ENCODE measurements at places on chromosomes 6 and 20.

DNA sequence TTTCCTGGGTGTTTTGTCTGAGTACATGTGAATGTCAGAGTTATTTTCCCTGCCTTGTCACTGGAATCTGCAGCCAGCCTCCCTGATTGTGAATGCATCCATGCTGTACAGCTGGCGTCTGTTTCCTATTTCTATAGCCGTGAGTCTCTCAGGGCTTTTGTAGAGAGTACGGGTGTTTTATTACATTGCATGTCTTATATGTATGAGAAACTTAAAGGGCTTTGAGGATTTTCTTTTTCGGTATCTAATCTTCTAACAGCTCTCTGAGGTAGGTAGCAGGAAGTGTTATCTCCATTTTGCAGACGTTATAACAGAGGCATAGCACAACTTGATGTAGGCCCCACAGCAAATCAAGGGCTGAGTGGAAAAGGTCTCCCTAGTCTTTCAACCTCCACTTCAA, 272.9 kb downstream of the PRL start:
- DNase-seq, result no peak

GRCh38 chr6:139425780-139426179, 51.3 kb upstream of the CITED2 start:
- no peak for DNase-seq

- DNase-seq, result no peak
Observed at GRCh38 chr6:128233531-128233930, 286.9 kb downstream of the PTPRK start.

DNA sequence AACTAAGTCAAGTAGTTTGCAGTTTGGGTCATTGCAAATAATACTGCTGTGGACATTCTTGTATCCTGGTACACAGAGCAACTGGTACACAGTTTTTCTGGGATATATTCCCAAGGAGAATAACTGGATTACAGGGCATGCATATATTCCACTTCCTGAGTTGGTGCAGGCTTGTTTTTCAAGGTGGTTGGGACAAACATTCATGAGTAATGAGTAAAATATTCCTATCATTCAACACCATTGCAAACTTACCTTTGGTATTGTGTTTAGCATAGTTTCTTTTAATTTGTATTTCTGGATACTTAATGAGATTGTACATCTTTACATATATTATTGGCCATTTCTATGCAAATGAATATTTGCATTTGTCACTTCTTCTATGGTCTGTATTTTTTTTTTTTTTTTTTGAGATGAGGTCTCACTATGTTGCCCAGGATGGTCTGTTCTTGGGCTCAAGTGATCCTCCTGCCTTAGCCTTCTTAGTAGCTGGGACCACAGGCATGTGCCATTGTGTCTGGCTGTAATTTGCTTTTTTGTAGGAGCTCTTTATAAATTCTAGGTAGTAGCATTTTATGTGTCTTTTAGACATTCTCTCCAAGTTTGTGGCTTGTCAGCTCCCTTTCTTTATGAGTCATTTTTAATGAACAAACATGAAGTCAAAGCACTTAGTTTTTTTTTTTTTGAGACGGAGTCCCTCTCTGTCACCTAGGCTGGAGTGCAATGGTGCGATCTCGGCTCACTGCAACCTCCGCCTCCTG, 158.7 kb downstream of the SOX4 start:
- no peak for DNase-seq

- no peak for DNase-seq
Observed at GRCh38 chr6:6148192-6148815, 141.6 kb upstream of the NRN1 start.

GRCh38 chr20:62134735-62135231, 8.4 kb downstream of the PSMA7 start:
- no peak for DNase-seq

DNA sequence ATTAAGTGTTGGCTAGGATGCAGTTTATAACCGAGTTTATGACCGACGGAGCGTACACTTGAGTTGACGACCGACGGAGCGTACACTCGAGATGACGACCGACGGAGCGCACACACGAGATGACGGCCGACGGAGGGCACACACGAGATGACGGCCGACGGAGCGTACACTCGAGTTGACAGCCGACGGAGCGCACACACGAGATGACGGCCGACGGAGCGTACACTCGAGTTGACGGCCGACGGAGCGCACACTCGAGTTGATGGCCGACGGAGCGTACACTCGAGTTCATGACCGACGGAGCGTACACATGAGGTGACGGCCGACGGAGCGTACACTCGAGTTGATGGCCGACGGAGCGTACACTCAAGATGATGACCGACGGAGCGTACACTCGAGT, 119.8 kb downstream of the HUS1B start:
- no peak for DNase-seq

DNA sequence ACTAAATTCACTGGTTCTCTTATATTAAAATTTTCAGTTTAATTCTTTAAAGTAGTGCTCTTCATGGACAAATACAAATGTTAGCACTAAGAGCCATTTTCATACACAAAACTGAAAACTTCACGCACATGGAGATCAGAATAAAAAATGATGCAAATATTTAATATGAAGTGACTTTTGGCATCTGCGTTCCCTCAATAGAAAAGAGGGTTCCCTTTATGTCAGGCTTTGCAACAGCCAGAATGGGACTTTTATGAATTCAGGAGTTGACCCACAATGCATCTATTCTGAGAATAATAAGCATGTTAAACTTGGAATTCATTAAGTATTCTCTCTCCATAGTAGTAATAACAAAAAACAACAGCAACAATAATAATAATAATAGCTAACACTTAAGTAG, 125.8 kb downstream of the INSM1 start:
- no peak for DNase-seq

DNA sequence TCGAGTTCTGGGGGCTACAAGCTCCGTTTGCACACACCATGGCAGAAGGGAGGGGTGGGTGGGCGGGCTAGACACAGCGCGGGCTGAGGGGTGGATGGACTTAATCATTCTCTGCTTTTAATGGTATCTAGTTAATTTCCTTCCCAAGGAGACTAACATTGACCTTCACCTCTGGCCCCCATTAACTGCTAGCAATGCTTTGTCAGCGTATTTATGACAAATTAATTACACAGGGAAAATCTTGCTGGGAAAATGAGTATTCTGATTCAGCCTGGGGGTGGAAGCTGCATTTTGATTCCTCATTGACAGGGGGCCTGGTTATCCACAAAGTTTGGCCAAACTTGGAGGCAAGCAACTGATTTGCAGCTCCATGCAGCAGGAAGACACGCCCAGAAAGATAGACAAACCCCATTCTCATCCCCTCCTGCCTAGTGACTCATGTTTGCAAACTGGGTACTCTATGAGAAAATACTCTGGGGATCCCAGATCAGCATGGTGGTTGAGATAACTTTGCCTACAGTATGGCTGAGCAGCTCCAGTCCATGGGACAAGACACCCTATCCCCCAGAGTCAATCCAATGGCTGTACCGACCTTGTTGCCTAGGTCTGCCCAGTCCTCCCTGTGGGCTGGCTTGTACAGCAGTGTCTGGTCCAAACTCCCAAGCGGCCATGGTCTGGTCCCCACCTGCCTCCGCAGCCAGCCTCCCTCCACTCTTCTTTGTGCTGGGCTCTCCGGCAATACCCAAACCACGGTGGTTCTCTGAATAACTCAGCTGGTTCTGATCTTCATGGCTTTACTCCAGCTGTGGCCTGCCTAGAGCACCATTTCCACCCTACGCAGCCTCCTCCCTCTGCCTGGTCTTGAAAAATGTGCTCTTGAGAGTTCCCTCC, 19.7 kb downstream of the ZBP1 start:
- no peak for DNase-seq

DNA sequence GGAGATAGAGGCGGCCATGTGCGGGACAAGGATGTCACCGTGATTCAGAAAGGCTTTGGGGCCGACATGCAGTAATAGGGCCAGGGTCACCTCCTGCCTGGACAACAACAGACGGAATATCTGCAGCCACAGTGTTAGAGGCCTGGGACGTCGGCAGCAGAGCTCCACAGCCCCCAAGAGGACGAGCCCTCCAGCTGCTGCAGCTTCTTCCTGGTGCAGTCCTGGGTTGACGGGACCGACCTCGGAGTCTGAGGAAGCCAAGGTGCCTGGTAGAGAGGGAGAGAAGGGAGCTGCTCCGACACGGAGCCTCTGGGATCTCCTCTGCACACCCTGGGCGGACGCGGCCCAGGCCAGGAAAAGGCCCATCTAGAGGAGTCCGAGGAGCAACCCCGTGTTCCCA, 23.2 kb upstream of the CHRNA4 start:
- DNase-seq, result no peak

GRCh38 chr6:96687121-96687520, 124.2 kb downstream of the FHL5 start:
- no peak for DNase-seq

DNA sequence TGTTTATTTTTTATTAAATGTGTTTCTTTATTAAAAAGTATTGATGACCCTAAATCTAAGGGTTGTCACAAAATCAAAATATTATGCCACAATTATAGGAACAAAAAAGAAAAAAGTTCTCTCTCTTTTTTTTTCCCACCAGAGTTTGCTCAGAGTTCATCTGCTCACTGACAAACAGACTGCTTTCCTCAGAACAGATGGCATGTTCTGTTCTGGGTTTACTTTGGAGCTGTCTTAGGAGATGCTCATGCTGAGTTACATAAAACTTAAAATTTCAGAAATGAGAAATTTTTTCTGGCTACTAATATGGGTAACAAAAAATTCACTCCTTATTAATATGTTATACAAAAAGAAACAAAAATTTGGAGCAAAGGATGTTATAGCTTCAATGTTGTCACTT, 30.3 kb downstream of the STK38 start:
- DNase-seq, result no peak

DNA sequence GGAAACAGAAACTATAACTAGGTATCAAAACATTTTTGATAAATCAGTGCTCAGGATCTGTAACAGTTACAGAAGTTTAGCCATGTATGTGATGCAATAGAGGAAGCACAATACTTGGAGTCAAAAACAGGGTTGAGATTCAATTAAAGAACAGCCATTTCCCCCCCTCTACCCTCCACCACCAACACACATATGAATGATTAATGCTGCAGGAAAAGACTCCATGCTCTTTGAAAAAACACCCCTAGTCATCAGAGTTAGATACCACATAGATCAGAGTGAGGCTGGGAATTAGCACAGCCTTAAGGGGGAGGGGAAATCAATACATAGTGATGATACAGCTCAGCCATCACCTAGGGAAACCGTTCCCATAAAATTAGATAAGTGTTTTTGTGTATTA, 108.9 kb upstream of the EMILIN3 start:
- no peak for DNase-seq

- no peak for DNase-seq
Observed at GRCh38 chr6:44117397-44118128, 9.7 kb downstream of the MRPL14 start.

DNA sequence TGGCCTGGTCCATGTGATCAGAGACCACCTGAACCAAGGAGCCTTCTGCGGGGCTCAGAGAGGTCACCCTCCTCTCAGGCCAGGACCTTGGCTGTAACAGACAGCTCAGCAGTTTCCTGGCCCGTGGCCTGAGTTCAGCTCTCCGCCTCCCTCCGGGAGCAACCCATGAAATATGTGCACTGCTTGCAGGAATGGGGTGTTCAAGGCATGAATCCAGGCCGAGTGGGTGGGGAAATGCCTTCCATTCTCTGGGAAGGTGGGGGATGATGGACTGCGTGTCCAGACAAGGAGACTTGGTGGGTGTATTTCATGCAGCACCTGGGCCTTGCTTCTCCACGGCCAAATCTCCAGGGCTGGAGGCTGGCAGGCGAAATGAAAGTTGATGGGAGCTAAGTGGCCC, 46.0 kb downstream of the SIRPA start:
- no peak for DNase-seq

DNA sequence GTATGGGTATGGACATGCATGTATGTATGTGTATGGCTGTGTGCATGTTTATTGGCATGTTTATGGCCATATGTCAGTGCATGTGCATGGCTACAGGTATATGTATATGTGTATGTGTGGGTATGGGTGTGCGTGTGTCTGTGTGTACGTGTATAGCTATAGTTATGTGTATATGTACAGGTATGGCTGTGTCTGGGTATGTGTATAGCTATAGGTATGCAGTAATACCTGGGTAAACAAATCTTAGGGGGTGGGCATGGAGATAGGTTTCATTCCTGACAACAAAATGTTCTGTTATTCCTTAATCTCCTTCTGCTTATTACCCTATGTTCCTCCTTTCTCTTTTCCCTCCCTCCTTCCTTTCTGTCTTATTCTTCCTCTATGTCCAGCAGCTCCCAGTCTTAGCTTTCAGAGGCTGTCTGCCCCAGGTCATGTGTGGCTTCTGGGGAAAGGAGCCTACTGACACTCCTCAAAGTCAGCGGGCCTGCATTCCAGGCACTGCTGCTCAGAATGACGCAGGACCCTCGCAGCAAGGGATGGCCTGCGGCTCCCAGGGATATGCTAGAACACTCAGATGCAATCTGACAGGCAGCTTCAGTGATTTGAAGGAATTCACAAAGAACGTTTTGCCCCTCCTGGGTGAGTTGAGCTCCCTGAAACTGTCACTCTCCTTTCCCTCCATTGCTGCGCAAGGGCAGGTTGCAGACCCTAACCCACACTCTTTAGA, 139.3 kb upstream of the PHACTR1 start:
- no peak for DNase-seq
